NCI-H1930 (cell line): ENCODE measurements at places on chromosomes 5 and 9.

DNA sequence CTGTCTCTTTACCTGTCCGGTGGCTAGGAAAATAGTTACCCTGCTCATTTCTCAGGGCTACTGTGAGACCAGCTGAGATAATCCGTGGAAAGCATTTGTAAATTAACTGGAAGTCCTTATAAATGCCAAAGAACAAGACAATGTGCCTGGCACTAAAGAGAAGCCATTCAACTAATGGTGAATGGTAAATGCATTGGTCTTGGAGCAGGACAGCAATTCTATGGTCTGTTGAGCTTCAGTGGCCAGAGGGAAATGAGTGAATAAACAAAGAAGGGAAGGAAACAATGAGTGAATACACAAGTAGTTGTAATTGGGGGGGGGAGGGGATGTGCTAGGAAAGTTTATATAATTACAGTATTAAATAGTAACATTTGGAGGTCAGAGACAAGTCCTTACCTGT, 353.6 kb downstream of the SEMA5A start:
- no peak for DNase-seq

- peak; percentile 31 for DNase-seq
Measured at GRCh38 chr9:75200892-75201470, 112.7 kb downstream of the OSTF1 start.

- no peak for DNase-seq
Measured at GRCh38 chr5:172871982-172872381, 37.9 kb downstream of the ERGIC1 start.

DNA sequence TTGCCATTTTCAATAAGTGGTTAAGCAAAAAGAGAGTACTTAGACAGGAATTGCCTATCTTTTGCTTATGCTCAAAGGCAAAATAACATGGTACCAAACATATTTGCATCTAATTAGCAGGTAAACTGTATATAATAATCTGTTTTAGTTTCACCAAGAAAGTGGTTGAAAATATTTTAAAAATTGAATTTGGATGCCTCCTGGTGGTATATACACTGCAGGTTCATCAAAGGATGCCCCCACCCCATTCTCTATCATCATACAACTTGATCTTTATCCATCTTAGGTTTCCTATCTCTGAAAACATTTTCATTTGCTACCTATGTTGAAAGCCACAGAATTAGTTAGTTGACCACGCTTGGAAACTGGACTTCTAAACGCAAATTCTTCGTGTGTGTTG, 47.0 kb upstream of the MROH2B start:
- DNase-seq: no peak

GRCh38 chr5:32710550-32711361, at the start of gene NPR3:
Gene NPR3, plus strand, starts transcription at chr5:32711321. Its CDS starts 456 bp downstream, at chr5:32711777.
- DNase-seq: no peak

DNA sequence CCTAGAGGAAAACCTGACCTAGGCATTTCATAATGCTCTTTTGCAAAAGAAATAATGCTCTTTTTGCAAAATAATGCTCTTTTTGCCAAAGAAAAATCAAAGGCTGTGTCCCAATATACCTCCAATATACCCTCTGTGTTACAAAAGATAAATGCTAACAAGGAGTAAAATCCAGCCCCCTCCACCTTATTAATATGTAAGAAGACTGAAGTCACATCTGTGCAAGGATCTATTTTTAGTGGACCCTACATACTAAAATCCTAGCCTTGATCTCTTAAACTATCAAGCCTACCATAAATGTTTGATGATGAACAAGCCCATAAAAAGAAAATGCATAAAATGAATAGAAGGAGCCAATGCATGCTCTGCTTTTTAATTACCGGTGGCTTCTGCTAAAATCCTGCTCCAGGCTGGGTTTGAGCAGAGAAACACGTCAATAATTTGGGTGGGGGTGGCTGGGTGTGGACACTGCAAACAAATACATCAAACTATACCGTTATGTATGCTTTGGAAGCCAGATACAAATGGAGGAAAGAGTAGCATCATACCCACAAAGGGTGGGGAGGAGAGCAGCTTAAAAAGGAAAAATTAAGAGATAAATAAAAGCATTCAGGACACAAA, 131.6 kb downstream of the SEMA6A start:
- DNase-seq: no peak

DNA sequence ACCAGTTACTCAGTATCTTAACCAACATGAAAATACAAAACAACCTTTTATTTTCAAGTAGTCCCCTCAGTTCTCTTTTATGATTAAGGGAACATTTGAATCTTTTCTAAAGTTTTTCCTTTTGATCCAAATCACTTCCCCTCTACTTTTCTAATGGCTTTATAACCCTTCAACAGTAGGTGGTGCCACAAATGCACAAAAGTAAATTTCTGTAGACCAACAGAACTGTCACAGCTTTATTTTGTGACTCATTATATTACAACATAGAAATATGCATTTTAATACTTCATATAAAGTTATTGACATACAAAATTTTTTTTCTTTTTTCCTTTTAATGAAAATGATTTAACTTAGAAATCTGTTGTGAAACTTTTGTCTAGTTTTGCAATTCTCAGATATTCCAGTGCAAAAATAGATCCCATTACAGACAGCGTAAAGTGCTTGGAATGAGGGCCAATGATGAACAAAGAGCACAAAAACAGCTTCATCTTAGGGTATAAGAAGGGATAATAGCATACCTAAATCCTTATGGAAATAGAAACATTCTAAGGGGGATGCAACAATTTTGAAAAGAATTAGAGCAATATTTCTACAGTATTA, 17.0 kb downstream of the NIPSNAP3B start:
- no peak for DNase-seq

GRCh38 chr5:68232277-68232676, 16.7 kb downstream of the PIK3R1 start:
- DNase-seq: no peak

DNA sequence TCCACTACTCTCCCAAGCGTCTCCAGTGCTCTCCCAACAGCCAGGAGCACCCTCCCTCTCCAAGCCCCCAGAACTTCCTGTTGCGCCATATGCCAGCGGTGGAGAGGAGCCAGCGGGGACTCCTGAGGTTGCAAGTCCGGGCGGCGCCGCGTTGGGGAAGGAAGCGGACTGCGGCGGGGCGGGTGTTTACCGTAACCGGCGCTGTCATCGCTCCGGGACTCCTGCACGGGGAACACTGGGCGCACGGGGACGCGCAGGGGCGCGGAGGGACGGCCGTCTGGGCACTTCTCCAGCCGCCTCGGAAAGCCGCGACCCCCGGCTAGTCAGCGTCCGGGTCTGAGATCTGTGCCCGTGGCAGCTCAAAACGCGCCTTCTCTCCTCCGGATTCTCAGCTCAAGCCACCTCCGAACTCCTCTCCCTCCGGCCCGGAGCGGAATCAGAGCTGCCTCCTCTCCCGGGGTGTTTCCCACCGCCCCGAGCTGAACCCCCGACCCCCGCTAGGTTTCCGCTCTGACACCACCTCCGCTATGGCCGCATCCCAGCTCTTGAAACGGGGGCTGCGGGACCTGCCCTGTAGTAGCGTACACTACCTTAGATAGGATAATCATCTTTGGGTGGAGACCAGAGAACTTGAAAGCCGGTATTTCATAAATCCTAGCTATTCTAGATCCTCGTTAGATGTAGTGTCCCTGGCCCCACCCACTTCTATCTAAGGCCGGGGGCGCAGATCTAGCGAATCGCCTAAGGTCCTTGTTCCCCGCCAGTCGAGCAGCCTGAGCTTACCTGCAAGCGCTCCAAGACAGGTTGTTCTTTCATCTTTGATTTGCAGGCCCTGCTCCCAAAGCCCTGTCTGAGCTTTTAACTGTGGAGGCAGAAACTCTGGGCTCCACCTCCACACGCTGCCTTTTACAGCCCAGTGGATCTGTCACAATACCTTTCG, at the start of gene TRPM6:
TSS of gene TRPM6 (minus strand) at position 881 of the 940 bp plus-strand sequence. CDS start at position 816, 65 bp downstream.
- peak; percentile 54 for DNase-seq

DNA sequence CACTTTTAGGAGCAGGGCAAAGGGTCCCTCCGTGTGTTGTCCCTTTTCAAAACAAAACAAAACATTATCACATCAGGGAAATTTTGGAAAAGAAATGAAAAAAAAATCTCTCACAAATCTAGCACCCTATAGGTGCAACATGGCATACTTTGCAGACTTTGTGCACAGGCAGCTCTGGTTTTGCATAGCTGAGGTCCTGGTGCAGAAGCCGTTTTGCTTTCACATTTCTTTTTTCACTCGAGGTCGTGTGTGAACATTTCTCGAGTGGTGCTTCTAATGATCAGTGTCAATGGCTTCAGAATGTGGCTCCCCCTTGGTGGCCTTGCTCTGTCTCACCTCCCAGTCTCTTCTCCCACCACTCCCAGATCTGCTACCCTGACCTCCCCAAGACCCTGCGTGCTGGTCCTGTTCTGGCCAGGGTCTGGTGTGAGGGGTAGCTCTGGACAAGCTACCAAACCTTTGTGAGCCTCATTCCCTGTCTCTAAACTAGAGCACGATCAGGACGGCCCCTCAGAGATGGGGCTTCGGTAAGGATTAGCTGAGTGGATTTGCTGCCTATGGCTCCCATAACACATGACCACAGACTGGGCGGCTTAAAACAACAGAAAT, 258.0 kb downstream of the NSG2 start:
- no peak for DNase-seq

DNA sequence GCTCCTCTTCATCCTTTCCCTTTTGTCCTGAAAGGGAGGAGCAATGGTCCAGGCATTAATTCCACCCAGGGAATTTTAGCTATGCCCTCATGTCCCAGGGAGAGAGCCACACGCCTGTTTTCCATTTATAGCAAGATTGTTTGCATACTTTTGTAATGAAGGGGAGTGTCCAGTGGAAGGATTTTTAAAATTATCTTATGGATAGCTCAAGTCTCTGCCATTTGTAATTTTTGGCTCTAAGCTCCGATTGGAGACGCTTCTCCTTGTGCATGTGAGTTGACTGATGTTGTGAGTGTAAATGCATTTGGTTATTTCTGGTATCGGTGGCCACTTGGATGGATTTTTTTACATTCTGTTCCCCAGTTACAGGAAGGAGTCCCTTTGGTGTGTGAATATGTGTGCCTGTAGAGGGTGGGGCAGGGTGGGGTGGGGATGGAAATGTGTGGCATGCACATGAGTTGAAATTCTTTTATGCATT, 7.2 kb upstream of the RPL26L1 start:
- DNase-seq: no peak

DNA sequence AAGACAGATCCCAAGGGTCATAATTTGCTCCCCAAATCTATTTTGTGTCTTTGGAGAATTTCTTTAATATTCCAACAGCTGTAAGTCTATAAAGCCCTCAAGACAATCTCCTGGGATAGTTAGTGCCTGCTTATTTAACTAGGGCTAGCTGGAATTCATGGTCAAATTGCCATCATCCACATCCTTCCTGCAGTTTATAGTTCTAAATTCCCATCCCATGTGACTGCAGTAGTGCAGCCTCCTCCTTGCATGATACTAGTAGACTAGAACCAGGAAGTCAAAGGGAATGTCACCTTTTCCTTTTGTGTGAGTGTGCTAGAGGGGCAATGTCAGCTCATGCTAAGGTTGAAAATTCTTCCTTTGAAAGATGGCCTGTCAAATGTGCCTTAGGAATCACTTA, 214.8 kb upstream of the PIK3R1 start:
- no peak for DNase-seq

- DNase-seq: no peak
Measured at GRCh38 chr5:52502460-52502999, 285.2 kb upstream of the ITGA1 start.

DNA sequence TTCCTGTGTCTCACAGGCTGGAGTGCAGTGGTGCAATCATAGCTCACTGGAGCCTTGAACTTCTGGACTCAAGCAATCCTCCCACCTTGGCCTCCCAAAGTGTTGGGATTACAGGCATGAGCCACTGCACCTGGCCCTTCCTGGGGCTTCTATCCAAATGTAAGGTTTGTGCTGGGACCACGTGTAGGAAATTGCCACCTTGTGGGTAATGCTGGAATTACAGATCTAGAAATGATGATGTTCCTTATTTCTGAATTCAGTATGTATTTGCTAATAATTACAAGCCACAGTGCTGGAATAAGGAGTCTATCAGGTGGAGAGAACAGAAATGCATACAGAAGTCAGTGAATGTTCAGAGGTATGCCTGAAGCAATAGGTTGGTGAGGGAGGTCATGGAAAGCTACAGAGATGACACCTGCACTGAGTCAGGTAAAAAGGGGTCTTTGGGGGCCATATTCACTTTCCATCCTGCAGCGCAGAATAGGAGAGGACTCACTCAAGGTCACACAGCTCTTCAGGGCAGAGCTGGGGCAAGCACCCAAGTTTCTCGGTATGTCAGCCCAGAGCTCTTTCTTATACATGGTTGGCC, 8.8 kb upstream of the IGFBPL1 start:
- DNase-seq: peak; percentile 30

DNA sequence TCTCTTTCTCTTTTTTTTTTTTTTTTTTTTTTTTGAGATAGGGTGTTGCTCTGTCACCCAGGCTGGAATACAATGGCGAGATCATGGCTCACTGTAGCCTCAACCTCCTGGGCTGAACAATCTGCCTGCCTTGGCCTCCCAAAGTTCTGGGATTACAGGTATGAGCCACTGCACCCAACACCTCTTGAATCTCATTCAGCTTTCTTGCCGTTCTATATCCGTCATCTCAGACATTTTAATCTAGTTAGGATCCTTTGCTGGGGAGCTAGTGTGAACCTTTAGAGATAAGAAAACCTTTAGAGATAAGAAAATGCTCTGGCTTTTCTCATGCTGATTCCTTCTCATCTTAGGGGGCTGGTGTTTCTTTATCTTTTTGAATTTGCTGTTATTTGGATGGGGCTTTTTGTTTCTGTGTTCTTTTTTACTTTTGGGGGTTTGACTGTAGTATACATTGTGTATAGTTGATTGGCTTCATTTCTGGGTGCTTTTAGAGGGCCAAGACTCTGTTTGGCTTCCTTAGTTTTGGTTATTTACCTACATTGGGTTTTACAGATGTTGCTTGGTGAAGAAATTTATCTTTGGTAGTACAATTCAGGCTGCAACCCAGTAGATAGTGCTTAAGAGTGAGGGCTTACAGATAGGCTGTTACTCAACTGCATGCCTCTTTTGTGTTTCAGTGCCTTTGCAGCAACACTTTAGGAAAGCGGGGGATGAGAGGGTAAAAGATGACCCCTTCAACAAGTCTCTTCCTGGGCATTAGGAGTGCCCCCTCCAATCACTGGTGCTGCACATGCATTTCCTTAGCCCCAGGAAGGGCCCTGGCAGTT, 41.9 kb upstream of the SLC36A1 start:
- no peak for DNase-seq

GRCh38 chr5:173327948-173328843, at the start of gene STC2:
Gene STC2, minus strand, starts transcription at chr5:173328414. Its CDS starts 221 bp downstream, at chr5:173328193.
- DNase-seq: peak; percentile 89

- DNase-seq: no peak
Measured at GRCh38 chr9:120289098-120289497, 290.9 kb downstream of the CDK5RAP2 start.

DNA sequence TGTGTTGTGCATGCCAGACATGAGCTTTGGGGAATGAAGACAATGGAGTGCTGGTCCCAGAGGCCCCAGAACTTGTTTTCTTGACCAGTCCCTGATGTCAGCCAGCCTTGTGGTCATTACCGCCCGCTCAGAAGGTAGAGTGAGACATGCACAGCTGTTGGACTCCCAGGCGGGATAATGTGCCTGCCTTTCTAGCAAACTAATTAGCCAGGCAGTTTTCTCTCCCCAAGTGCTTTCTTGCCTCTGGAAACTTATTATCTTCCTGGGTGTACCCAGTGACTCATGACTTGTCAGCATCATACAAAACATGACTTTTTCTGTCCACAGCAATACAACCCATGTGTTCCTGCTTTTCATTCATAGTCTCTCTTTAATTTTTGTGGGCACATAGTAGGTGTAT, 131.1 kb downstream of the RMI1 start:
- no peak for DNase-seq

GRCh38 chr9:23309800-23310199, 516.2 kb downstream of the ELAVL2 start:
- no peak for DNase-seq

GRCh38 chr9:22682536-22682935, 235.9 kb downstream of the DMRTA1 start:
- peak; percentile 61 for DNase-seq

GRCh38 chr9:104854613-104855012, 73.3 kb downstream of the ABCA1 start:
- peak; percentile 23 for DNase-seq
